ENCODE measurements at places on chromosomes 5 and 9.

- DNase-seq: no peak
- H3K4me1 ChIP-seq: no peaks in the 10 kb centered on the region
- H3K27ac ChIP-seq: no peak overlapping the region
- H3K36me3 ChIP-seq: no peaks in the 10 kb centered on the region
Measured at GRCh38 chr9:34499076-34499475, 23.7 kb downstream of the ENHO start.

- no peak overlapping the region for H3K4me3 ChIP-seq
- no peak for DNase-seq
- H3K27me3 ChIP-seq: no peaks in the 10 kb centered on the region
- peak overlapping the region; percentile 9 for H3K27ac ChIP-seq
- peaks cover 30% of the 10 kb centered on the region for H3K4me1 ChIP-seq
Measured at GRCh38 chr5:172837640-172838039, 3.6 kb downstream of the ERGIC1 start.

- peaks cover 15% of the 10 kb centered on the region for H3K4me1 ChIP-seq
- H3K27me3 ChIP-seq: peaks cover 8% of the 10 kb centered on the region
- H3K27ac ChIP-seq: no peak overlapping the region
Measured at GRCh38 chr9:82882748-82883147, 180.2 kb downstream of the RASEF start.

DNA sequence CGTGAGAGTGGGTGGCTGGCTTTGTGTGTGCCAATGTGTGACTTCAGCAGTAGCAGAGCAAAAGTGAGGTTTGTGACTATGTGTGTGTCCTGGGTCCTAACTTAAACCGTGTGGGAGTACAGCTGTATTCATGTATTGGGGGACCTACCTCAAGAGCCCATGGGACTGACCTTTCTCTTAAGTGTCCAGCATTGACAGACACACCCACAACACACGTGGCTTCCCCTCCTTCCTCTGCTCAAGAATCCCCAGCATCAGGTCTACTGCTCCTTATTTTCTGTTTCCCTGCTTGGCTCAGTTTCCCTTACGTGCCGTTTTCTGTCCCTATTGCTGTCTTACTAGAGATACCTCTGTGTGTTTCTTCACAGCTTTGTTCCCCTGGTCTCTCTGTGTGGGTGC, 616 bp downstream of the IL11RA start:
- peak overlapping the region; percentile 95 for H3K27ac ChIP-seq
- H3K4me1 ChIP-seq: peaks cover 53% of the 10 kb centered on the region
- H3K36me3 ChIP-seq: peaks cover 6% of the 10 kb centered on the region
- H3K27me3 ChIP-seq: no peaks in the 10 kb centered on the region
- peak overlapping the region; percentile 71 for H3K4me3 ChIP-seq

GRCh38 chr9:123426406-123426805, 70.4 kb downstream of the CRB2 start:
- no peak overlapping the region for H3K4me3 ChIP-seq
- H3K27me3 ChIP-seq: no peaks in the 10 kb centered on the region
- H3K36me3 ChIP-seq: peaks cover 20% of the 10 kb centered on the region
- no peak overlapping the region for H3K27ac ChIP-seq
- H3K4me1 ChIP-seq: peaks cover 6% of the 10 kb centered on the region

DNA sequence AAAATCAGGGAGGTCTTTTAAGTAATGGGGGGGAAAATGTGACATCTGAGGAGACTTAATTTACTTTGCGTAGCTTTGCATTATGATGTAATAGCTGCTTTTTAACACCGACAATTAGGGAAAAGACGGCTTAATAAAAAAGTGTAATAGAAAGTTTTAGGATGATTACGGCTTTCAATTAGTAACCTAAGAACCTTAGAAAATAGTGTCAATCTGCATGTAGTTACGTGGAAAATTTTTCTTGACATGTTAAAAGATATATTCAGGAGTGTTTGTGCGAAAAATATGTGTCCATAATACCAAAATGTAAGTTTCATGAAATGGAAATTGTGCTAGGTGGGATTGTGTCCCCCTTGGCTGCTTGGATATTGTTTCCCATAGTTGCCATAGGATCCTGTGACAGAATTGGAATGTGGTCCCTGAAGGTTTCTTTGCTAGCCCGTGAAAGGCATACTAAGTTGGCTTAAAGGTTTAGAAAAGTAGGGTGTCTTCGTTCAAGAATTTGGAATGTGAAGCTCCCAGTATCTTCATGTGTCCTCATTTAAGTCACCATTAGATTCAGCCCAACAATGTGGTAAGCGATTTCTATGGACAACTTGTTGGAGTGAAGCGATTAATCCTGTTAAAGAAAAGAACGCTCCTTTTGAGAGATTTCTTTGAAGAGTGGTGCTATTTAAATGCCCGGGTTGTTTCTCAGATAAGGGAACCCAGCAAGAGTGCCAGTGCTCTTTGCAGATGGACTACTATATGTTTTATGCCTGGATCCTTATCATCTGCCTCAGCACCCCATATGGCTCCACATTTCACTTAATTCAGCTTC, 2.0 kb downstream of the RGMB start:
- peaks cover 20% of the 10 kb centered on the region for H3K27me3 ChIP-seq
- peaks cover 38% of the 10 kb centered on the region for H3K4me1 ChIP-seq
- peaks cover 5% of the 10 kb centered on the region for H3K36me3 ChIP-seq

DNA sequence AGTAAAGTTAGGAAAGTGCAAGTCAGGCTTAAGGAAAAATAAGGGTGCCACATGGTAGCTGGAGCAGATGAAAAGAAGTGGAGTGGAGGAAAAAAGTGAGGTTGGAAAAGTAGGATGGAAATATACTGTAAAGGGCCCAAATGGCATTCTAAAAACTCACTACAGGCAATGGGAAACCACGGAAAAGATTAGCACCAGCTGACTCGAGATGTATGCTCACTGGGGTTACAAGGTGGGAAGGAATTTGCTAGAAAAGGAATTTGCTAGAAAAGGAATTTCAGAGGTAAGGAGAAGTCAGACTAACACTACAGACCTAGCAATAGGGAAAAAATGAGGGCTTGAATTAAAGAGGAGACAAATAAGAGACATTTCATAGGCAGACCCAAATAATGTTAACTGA, 3.6 kb downstream of the PSMD5 start:
- H3K27me3 ChIP-seq: no peaks in the 10 kb centered on the region
- peaks cover 24% of the 10 kb centered on the region for H3K4me1 ChIP-seq
- DNase-seq: no peak
- H3K36me3 ChIP-seq: peaks cover 25% of the 10 kb centered on the region

DNA sequence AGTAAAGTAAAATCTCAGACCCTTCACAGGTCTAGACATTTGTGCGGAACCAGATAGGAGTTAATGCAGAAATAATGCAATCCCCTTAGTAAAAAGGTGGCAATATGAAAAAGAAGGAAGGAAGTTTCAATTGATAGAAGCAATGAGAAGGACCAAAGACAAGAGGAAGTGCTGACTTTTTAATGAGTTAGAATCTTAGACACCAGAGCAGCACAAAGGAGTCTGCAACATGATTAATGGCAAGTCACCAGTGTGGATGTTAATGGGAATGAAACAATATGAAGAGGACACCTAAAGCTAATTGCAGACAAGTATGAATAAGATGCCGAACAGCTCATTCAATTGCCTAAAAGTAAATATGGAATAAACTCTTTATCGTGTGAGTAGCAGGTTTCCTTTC, 50.9 kb downstream of the MEGF9 start:
- peaks cover 3% of the 10 kb centered on the region for H3K36me3 ChIP-seq
- H3K4me3 ChIP-seq: no peak overlapping the region
- DNase-seq: no peak
- no peaks in the 10 kb centered on the region for H3K27me3 ChIP-seq
- peaks cover 17% of the 10 kb centered on the region for H3K4me1 ChIP-seq

GRCh38 chr9:17630531-17630949, 51.7 kb downstream of the SH3GL2 start:
- no peak overlapping the region for H3K4me3 ChIP-seq
- no peaks in the 10 kb centered on the region for H3K4me1 ChIP-seq
- H3K27ac ChIP-seq: peak overlapping the region; percentile 33
- H3K36me3 ChIP-seq: no peaks in the 10 kb centered on the region
- no peak for DNase-seq
- no peaks in the 10 kb centered on the region for H3K27me3 ChIP-seq

DNA sequence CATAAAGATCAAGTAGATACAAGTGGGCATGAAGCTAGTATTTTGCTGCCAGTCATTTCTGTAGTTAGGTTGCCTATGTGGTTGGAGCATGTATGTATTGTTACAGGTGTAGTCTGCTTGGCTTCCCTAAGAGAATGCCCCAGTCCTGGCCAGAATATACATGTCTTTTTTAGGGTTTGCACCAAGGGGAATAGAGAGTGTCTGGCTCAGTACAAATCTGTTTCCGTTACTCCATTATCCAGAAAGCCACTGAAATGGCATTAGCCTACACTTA, 23.2 kb downstream of the TGFBR1 start:
- H3K4me3 ChIP-seq: no peak overlapping the region
- no peaks in the 10 kb centered on the region for H3K27me3 ChIP-seq
- no peak overlapping the region for H3K27ac ChIP-seq
- H3K4me1 ChIP-seq: peaks cover 11% of the 10 kb centered on the region
- no peak for DNase-seq
- H3K36me3 ChIP-seq: peaks cover 10% of the 10 kb centered on the region

GRCh38 chr5:103293719-103294118, 35.2 kb downstream of the MACIR start:
- H3K27ac ChIP-seq: no peak overlapping the region
- no peaks in the 10 kb centered on the region for H3K4me1 ChIP-seq
- no peaks in the 10 kb centered on the region for H3K36me3 ChIP-seq
- no peak for DNase-seq
- no peaks in the 10 kb centered on the region for H3K27me3 ChIP-seq

GRCh38 chr9:71721855-71722254, 46.5 kb downstream of the CEMIP2 start:
- H3K36me3 ChIP-seq: peaks cover 41% of the 10 kb centered on the region
- DNase-seq: no peak
- peaks cover 33% of the 10 kb centered on the region for H3K4me1 ChIP-seq

GRCh38 chr9:15722888-15723287, 170.0 kb downstream of the CCDC171 start:
- no peak overlapping the region for H3K27ac ChIP-seq
- DNase-seq: no peak
- no peaks in the 10 kb centered on the region for H3K27me3 ChIP-seq
- no peaks in the 10 kb centered on the region for H3K36me3 ChIP-seq

- peaks cover 2% of the 10 kb centered on the region for H3K36me3 ChIP-seq
- DNase-seq: no peak
- no peak overlapping the region for H3K27ac ChIP-seq
- H3K4me1 ChIP-seq: peaks cover 21% of the 10 kb centered on the region
- no peak overlapping the region for H3K4me3 ChIP-seq
- H3K27me3 ChIP-seq: no peaks in the 10 kb centered on the region
Measured at GRCh38 chr9:10875752-10876151, 262.9 kb upstream of the PTPRD start.

- H3K36me3 ChIP-seq: no peaks in the 10 kb centered on the region
- H3K27me3 ChIP-seq: no peaks in the 10 kb centered on the region
- no peak overlapping the region for H3K27ac ChIP-seq
- DNase-seq: no peak
Measured at GRCh38 chr5:112367400-112367799, 51.7 kb downstream of the EPB41L4A start.

- H3K27me3 ChIP-seq: no peaks in the 10 kb centered on the region
- H3K4me3 ChIP-seq: no peak overlapping the region
- peaks cover 10% of the 10 kb centered on the region for H3K4me1 ChIP-seq
- H3K27ac ChIP-seq: no peak overlapping the region
Measured at GRCh38 chr5:150291388-150292385, 2.1 kb upstream of the CAMK2A start.

- H3K4me1 ChIP-seq: peaks cover 11% of the 10 kb centered on the region
- no peak for DNase-seq
- no peaks in the 10 kb centered on the region for H3K36me3 ChIP-seq
- H3K4me3 ChIP-seq: no peak overlapping the region
- peaks cover 3% of the 10 kb centered on the region for H3K27me3 ChIP-seq
Measured at GRCh38 chr5:87210076-87210475, 57.6 kb upstream of the RASA1 start.

DNA sequence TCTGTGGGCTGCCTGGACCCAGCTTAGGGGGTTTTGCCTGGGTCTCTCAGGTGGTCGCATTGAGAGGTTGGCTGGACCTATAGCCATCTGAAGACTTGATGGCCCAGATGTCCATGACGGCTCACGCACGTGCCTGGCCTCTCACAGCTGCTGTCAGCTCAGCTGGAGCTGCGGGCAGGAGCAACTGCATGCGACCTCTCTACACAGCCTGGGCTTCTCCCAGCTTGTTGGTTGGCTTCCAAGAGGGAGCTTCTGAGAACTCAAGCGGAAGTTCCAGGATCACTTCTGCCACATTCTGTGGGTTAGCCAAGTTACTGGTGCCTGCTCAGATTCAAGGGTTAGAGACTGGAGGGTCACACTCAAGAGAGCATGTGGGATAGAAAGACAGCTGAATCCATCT, 99.2 kb downstream of the DAPK1 start:
- H3K36me3 ChIP-seq: no peaks in the 10 kb centered on the region
- H3K4me1 ChIP-seq: peaks cover 82% of the 10 kb centered on the region
- DNase-seq: no peak
- peak overlapping the region; percentile 87 for H3K27ac ChIP-seq

- no peak for DNase-seq
- H3K4me1 ChIP-seq: no peaks in the 10 kb centered on the region
- no peak overlapping the region for H3K4me3 ChIP-seq
- peaks cover 24% of the 10 kb centered on the region for H3K36me3 ChIP-seq
Measured at GRCh38 chr5:145378226-145378625, 456.9 kb downstream of the PRELID2 start.

DNA sequence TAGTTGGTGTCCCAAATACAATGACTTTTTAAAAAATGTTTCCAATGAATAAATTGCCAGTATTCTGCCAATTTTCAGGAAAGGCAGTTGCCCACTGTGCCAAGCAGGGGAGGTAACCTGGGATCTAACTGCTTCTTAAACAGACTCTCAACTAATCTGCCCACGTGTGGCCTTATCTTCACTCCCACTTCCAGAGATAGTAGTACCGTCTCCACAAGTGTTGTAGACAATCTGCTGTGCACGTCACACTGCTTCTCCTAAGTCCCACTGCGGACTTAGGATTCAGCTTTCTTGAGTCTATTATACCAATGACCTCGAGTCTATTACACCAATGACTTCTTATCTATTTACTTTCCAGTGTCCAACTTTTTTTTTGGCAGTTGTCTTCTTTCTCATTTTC, 21.2 kb downstream of the POU4F3 start:
- DNase-seq: no peak
- H3K27ac ChIP-seq: no peak overlapping the region
- no peaks in the 10 kb centered on the region for H3K4me1 ChIP-seq
- peaks cover 82% of the 10 kb centered on the region for H3K27me3 ChIP-seq

DNA sequence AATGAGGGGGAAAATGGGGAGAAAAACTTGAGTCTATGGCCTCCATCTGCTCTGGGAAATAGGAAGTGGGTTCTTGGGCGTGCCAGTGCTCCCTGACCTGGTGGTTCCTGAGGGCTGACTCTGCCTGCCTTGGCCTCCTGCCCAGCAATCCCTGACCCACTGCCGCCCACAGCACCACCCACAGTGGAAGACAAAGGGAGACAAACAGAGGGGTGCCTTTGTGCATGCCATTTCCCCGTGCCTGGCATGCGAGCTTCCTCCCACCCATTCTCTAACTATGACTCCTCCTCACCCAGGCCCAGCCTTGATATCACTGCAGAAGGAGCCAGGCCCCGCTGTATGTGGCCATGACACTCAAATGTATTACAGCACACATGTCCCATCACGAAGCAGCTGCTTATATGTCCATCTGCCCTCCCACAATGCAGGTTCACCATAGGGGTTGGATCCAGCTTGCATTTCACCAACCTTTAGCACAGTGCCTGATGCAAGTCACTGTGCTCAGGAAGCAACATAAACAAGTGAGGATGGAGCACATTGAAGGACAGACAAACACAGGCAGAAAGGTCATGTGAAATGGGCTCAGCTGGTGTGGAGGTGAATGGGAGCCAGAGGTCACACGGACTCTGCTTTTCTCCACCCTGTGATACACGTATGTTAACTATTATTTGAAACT, 84.4 kb downstream of the ADRB2 start:
- no peak for DNase-seq
- no peaks in the 10 kb centered on the region for H3K36me3 ChIP-seq
- no peaks in the 10 kb centered on the region for H3K27me3 ChIP-seq
- H3K27ac ChIP-seq: no peak overlapping the region
